Right lung (tissue), 10 donors: ENCODE measurements at places on chromosomes 5 and 9. TPM values are rescaled to one million over a fixed set of nuclear protein-coding genes. Genes with fewer than 3 reads are reported as not detected.

LCN15 gene
- 0.09 TPM for polyA plus RNA-seq

GRCh38 chr5:16559702-16560101, 57.1 kb downstream of the RETREG1 start:
- no peak for DNase-seq

C1QTNF2 gene
- 2.9 TPM for polyA plus RNA-seq

DNA sequence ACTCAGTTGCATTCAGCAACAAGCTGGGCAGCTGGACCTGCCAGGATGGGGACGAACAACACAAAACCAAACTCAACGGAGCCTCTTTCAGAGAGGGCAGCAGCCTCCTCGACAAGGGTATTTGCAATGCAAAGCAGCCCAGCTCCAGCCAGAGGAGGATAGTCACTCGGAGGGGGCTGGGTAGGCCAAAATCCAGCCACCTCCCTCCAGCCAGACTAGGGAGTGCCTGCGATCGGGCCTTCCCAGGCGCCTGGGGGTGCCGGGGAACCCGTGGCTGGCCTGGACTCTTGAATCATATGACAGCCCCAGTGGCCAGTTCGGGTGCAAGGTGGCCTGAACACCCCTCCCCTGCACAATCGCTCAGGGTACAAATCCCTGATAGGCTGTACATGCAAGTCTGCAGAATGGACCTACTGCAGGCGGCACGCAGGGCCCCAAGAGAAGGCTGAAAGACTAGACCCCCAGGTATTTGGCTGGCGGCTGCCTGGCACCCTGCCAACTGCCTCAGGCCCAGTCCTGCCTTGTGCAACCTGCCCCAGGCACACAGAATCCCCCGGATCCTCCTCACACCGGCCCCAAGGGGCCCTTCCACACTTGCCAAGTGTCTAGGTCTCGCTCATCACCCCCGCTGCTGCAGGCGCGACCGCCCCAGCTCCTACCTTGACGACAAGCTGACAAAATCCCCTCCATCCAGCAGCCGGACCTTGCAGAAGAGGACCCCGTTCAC, 1.3 kb downstream of the EEIG1 start:
- no peak for DNase-seq

GRCh38 chr5:94433397-94434163, 184.8 kb downstream of the KIAA0825 start:
- no peak for DNase-seq

QRFP gene
- 0.46 TPM for polyA plus RNA-seq

FSTL4 gene
- 0.23 TPM for polyA plus RNA-seq

GRCh38 chr5:132017738-132018625, 6.5 kb upstream of the ACSL6 start:
- no peak for DNase-seq

MARCHF11 gene
- not detected for polyA plus RNA-seq

GRCh38 chr5:79236970-79237739, 1.2 kb downstream of the JMY start:
- peak; percentile 31 for DNase-seq

- DNase-seq, result peak; percentile 97
Observed at GRCh38 chr9:127122176-127123063, at the start of gene ANGPTL2. ANGPTL2 (minus strand) TSS chr9:127122635; CDS start chr9:127108731, 13,904 bp downstream.

NRARP gene
- polyA plus RNA-seq, result 9.0 TPM

DNA sequence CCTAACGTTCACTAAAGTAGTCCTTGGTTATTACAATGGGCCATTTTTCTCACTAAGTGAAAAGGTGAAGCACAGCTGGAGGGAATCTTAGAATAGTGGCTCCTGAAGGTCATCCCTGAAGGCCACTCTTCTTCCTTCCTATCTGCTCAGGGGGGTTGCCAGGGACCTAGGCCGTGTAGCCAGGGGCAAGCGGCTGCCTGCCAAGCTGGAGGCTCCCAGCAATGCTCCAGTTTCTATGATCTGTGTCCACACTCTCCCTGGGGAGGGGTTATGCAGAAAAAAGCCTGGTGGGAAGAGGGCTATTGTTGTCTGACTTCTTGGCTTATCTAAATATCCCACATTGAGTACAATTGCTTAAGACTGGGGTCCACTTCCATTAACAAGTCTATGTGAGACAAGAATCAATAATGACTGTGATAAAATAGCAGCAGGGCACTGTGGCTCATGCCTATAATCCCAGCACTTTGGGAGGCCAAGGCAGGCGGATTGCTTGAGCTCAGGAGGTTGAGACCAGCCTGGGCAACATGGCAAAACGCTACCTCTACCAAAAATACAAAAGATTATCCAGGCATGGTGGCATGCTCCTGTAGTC, 3.8 kb downstream of the NMRK1 start:
- DNase-seq, result no peak

GCNT4 gene
- 0.90 TPM for polyA plus RNA-seq

SPAAR gene
- polyA plus RNA-seq, result 2.6 TPM

DNA sequence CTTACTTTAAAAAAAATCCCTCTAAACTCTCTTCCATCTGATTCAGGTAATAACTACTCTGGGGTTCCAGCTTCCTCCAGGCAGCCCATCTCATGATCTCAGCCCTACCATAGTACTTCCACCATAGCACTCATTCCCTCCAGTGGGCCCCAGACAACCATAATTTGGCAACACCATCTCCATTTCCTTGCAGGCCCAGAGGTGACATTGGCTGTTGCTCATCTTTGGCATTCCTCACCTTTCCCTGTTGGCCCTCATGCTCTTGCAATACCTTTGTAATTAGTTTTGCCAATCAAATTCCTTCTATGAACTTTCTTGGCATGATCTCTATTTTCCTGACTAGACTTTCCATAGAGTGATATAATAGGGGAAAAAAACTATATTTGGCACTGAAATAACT, 60.1 kb downstream of the TAF11L14 start:
- DNase-seq, result no peak

GRCh38 chr9:121053544-121053943, 3.5 kb upstream of the C5 start:
- DNase-seq, result no peak

- DNase-seq, result no peak
Observed at GRCh38 chr5:38795986-38796741, 49.6 kb upstream of the OSMR start.

TGFBI gene
- 164 TPM for polyA plus RNA-seq

- no peak for DNase-seq
Observed at GRCh38 chr9:122276096-122276495, 11.4 kb downstream of the MRRF start.

GRCh38 chr5:7186818-7187217, 209.1 kb upstream of the ADCY2 start:
- no peak for DNase-seq

DNA sequence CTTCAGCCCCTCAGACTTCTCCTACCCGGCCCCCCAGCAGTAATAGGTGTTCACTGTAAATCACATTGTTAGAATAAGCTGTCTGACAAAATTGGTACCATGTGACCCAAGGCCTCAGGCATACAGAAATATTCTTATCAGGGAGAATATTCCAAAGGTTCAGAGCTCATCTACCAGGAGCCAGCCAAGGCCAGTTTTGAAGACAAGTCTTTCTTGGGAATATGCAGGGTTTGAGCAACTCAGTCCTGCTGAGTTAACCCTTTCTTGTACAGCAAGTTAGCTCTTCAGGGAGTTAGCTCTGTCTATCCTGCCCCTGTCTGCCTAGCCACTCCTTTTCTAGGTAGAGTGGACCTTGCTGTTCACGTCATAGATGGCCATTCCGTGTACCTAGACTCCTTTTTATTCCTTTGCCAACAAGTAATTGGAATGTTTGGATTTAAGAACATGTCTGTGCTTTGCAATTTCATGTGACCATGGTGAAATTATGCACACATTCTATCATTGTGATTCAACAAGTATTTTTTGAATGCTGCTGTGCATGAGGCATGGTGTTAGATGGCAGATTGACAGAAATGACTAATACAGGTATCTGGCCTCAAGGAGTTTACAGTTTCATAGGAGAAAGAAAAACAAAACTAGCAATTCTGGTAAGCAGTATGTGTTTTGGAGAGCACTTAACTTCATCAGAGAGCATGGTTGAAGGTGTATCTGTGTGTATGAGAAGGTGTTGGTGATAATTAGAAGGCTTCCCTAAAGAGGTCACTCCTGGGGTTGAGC, 22.6 kb downstream of the TGFBR1 start:
- no peak for DNase-seq

DNA sequence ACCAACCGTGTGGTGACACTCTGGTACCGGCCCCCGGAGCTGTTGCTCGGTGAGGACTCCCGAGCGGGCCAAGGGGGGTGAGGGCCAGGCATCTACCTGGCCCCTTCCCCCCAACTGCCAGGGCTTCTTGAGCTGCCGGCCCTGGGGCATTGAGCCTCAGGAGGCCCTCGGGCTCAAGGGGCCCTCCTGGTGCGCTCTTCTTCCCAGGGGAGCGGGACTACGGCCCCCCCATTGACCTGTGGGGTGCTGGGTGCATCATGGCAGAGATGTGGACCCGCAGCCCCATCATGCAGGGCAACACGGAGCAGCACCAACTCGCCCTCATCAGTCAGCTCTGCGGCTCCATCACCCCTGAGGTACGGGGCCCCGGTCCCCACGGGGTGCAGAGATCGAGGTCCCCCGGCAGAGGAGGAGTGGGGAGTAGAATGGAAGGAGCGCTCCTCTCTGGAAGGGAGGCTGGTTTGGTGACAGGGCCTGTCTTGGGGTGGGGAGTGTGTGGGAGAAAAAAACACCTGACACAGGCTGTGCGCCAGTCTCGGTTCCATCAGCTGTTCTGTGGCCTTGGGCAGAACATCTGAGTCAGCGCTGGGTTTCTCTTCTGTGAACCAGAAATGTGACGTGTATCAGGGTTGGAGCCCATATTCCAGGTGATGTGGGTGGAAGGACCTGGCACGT, 2.6 kb downstream of the CDK9 start:
- no peak for DNase-seq

GRCh38 chr9:89177012-89177943, 1.3 kb downstream of the SHC3 start:
- no peak for DNase-seq

DNA sequence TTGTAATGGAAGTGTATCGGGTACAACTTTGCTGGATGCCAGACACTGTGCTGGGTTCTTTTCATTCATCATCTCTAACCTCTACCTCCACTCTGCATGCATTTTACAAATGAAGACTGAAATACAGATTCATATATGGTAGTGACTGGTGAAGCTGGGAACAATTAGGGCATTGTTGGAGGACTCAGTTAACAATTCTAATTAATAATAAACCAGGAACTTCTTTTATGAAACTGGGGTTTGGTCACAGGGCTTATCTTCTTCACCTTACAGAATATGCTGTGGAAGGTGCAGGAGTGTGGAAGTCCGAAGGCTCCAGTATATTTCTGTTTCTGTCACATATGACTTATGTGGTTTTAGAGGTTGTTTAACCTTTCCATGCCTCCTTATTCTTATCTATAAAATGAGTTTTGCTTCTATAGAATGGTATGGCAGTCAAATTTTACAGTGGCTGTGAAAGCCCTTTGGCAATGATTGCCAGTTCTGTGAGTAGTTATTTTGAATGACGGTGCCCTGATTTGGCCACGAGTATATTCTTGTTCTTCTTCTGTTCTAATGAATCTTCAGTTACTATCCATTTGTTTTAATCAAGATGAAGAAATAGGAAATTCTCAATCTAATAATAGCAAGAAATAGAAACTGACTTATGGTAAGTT, 284.7 kb downstream of the GABRB2 start:
- DNase-seq, result no peak

GRCh38 chr9:131476777-131477345, 25.9 kb upstream of the POMT1 start:
- DNase-seq, result no peak

DNA sequence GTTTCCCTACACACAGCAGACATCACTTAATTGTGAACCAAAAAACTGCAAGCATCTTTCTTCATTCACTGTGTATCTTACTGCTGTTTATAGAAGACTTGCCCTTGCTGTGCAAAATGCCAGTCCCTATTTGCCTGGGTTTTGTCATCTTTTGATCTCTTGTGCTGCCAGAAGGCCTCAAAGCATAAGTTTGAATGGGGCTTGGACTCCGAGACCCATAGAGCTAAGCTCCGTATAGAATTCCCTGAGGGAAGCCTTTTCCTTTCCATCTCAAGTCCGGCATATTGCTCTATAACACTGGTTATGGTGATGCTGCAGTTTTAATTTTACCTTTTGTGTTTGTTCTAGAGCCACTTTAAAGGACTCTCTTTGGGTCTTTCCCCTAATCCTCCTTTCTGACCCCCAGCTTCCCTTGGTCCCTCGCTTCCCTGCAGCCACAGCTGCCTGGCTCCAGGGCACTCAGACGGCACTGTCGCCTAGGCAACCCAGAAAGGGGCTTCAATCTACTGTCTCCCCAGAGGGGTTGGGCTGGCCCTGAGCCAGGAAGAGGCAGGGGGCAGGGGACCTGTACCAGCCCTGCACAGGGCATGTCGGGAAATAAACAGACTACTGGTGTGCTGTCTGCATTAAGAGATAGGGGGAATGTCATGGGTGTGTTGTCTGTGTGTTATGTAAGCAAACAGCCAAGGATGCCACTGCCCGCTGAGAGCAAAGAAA, 73.4 kb upstream of the MELK start:
- no peak for DNase-seq

- no peak for DNase-seq
Observed at GRCh38 chr5:2675548-2675947, 75.9 kb downstream of the IRX2 start.
